Caco-2 (cell line): ENCODE measurements at places on chromosomes 13 and 19.

- H3K36me3 ChIP-seq, result no peaks in the 10 kb centered on the region
- no peaks in the 10 kb centered on the region for H3K27me3 ChIP-seq
- peaks cover 16% of the 10 kb centered on the region for H3K4me1 ChIP-seq
Measured at GRCh38 chr13:28327373-28328270, 167.3 kb downstream of the FLT1 start.

GRCh38 chr19:3149526-3150505 is 14.0 kb downstream of the GNA15 start:
- no peak overlapping the region for H3K27ac ChIP-seq
- H3K4me1 ChIP-seq, result no peaks in the 10 kb centered on the region
- no peak for DNase-seq
- no peaks in the 10 kb centered on the region for H3K36me3 ChIP-seq
- no peak overlapping the region for H3K4me3 ChIP-seq
- H3K27me3 ChIP-seq, result no peaks in the 10 kb centered on the region

DNA sequence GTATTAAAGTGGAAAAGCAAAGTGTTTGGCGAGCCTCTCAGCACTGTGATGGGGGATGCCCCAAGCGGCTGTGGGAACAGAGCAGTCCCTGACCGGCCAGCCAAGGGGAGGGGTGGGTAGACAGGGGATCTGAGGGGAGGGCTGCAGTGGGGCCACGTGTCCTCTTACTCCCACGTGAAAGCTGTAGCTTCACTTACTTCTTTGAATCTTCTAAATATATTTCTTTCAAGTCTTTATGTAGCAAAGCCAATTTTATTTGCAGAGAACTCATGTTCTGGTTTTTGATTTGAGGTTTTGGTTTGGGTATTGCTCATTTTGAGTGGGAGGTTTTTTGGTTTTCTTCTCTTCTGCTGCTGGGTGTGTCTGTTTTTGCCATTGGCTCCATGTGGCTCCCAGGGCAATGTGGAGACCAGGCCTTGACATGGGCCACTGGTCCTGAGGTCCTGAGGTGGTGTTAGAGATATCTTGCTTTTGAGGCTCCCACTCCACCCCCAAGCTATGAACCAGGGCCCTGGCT is 17.7 kb upstream of the OVOL3 start:
- peaks cover 1% of the 10 kb centered on the region; the same call in 1 of the 2 replicates for H3K36me3 ChIP-seq
- H3K27me3 ChIP-seq, result no peaks in the 10 kb centered on the region
- H3K4me1 ChIP-seq, result no peaks in the 10 kb centered on the region
- no peak overlapping the region for H3K27ac ChIP-seq
- no peak for DNase-seq

DNA sequence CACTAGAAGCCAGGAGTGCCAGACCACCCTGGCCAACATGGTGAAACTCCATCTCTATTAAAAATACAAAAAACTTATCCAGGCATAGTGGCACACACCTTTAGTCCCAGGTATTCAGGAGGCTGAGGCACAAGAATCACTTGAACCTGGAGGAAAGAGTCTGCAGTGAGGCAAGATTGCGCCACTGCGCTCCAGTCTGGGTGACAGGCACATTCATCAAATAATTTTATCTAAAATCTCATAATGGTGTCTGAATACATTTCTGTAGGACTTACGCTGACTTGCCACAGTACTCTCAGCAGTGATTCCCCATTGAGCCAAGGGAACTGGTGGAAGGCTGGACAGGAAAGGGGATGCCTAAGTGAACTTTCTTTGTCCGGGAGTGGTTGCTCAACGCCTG is 4.3 kb upstream of the ZNF28 start:
- no peak overlapping the region for H3K27ac ChIP-seq
- no peaks in the 10 kb centered on the region for H3K36me3 ChIP-seq
- no peak for DNase-seq
- no peaks in the 10 kb centered on the region for H3K4me1 ChIP-seq
- H3K4me3 ChIP-seq, result no peak overlapping the region

DNA sequence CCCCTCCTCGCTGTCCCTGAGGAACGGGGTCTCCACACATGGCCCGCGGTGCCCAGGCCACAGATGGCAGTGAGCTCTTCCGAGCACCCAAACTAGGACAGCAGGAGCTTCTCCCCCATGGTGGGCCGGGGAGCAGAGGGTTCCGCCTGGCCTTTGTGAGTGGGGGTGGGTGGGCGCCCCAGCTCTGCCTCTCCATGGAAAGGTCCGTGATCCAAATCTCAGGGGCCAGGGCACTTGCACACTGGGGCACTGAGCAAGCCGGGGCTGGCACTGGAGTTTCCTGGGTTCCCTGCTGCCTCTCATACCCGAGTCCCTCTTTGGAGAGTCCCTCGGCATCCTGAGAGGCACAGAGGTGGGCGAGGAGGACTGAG is 2.2 kb upstream of the DIRAS1 start:
- DNase-seq, result no peak
- H3K27ac ChIP-seq, result no peak overlapping the region
- H3K4me1 ChIP-seq, result no peaks in the 10 kb centered on the region
- no peaks in the 10 kb centered on the region for H3K36me3 ChIP-seq
- H3K4me3 ChIP-seq, result no peak overlapping the region
- H3K27me3 ChIP-seq, result no peaks in the 10 kb centered on the region
